Pancreas (tissue), 10 donors: ENCODE measurements at places on chromosomes 11 and 22.

GRCh38 chr22:27572278-27572666 is 229.3 kb downstream of the MN1 start:
- DNase-seq = no peak
- H3K36me3 ChIP-seq = no peaks in the 10 kb centered on the region
- no peak overlapping the region for H3K4me3 ChIP-seq
- no peaks in the 10 kb centered on the region for H3K27me3 ChIP-seq

DNA sequence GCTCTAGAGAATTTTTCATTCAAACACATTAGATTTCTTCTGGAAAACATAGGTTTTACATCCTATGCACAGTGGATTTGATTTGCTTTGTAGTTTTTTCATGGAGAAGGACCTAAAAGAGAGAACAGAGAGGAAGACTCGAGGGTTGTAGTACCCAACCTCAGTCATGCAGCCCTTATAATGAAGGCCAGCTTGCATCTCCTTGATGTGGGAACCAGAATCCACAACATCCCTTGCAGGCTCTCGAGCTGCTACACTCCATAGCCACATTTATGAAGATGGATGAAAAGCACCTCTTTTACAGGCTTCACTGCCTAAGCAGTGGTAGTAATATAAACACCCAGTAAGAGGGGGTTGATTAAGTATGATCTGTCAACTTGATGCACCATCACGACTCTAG is 9.5 kb upstream of the OR5B12 start:
- no peaks in the 10 kb centered on the region for H3K27me3 ChIP-seq
- no peak overlapping the region for H3K4me3 ChIP-seq
- no peak for DNase-seq
- H3K27ac ChIP-seq = no peak overlapping the region
- H3K36me3 ChIP-seq = no peaks in the 10 kb centered on the region

DNA sequence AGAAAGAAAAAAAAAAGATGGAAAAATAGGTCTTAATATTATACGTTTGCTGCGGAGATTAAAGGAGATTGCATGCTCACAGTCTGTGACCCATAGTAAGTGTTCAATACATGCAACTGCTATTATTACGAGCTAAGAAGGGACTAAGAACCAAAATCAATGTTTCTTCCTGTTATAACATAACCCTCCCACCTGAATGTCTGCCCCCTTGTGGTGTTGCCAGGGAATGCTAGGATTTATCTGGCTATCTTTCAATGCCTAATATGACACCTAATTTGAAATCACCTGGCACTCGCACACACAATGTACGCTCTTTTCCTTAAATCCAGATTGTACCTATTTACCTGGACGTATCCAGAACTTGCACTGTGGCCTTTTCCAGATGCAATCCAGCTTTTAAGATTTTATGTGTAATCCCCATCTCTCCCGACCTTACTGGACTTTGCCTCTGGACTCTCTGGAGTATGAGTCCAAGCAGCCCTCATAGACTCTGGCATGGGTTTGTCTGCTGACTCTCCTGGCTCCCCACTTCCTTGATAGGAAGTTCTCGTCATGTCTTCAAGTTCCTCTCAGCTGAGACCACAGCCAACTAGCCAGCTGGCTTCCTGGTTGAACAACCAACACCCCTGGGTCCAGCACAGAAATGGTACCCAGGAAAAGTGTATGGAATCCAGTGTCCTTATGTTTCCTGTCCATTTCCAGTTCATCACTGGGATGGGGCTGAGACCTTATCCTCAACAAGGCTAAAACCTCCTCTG is 151.5 kb downstream of the CCDC34 start:
- no peak for DNase-seq
- H3K27ac ChIP-seq = no peak overlapping the region
- no peaks in the 10 kb centered on the region for H3K36me3 ChIP-seq
- no peak overlapping the region for H3K4me3 ChIP-seq
- H3K4me1 ChIP-seq = peaks cover 15% of the 10 kb centered on the region

DNA sequence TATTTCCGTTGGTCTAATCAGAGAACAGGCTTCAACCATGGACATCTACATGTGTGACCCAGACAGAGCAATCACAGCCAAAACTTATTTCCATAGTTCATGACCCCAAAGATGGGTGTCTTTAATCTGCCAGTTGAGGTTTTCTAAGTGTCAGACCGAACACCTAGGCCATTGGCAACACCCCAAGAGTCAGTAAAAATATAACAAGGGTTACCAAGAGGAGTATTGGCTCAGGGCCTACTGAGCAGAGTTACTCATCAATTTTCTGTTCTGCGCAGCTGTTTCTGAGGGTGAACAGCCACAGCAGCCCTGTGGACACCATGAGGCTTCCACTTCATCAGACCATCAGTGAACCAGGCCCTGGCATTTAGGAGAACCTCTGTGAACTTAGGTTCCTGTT is 18.8 kb downstream of the GUCD1 start:
- no peak overlapping the region for H3K27ac ChIP-seq
- peaks cover 4% of the 10 kb centered on the region for H3K36me3 ChIP-seq
- H3K4me1 ChIP-seq = peaks cover 14% of the 10 kb centered on the region
- no peaks in the 10 kb centered on the region for H3K27me3 ChIP-seq
- H3K4me3 ChIP-seq = no peak overlapping the region

- H3K36me3 ChIP-seq = no peaks in the 10 kb centered on the region
- no peak overlapping the region for H3K27ac ChIP-seq
- no peaks in the 10 kb centered on the region for H3K4me1 ChIP-seq
- H3K27me3 ChIP-seq = no peaks in the 10 kb centered on the region
- no peak overlapping the region for H3K4me3 ChIP-seq
Measured at GRCh38 chr22:29442976-29443375, 4.6 kb downstream of the RFPL1 start.

- no peaks in the 10 kb centered on the region for H3K4me1 ChIP-seq
- no peaks in the 10 kb centered on the region for H3K27me3 ChIP-seq
- H3K27ac ChIP-seq = no peak overlapping the region
- H3K4me3 ChIP-seq = no peak overlapping the region
Measured at GRCh38 chr11:92482492-92483060, 258.0 kb downstream of the FAT3 start.

- H3K4me1 ChIP-seq = no peaks in the 10 kb centered on the region
- DNase-seq = no peak
- H3K27ac ChIP-seq = no peak overlapping the region
- no peaks in the 10 kb centered on the region for H3K27me3 ChIP-seq
- H3K4me3 ChIP-seq = no peak overlapping the region
Measured at GRCh38 chr22:37172266-37173245, 15.5 kb downstream of the C1QTNF6 start.

GRCh38 chr22:30434843-30435242 is 9.3 kb downstream of the MTFP1 start:
- H3K4me1 ChIP-seq = no peaks in the 10 kb centered on the region
- no peaks in the 10 kb centered on the region for H3K36me3 ChIP-seq
- DNase-seq = no peak
- H3K4me3 ChIP-seq = no peak overlapping the region
- H3K27me3 ChIP-seq = no peaks in the 10 kb centered on the region
- H3K27ac ChIP-seq = no peak overlapping the region

- H3K4me1 ChIP-seq = no peaks in the 10 kb centered on the region
- H3K36me3 ChIP-seq = no peaks in the 10 kb centered on the region
- H3K27me3 ChIP-seq = no peaks in the 10 kb centered on the region
Measured at GRCh38 chr11:79794057-79794456, 353.2 kb upstream of the TENM4 start.

DNA sequence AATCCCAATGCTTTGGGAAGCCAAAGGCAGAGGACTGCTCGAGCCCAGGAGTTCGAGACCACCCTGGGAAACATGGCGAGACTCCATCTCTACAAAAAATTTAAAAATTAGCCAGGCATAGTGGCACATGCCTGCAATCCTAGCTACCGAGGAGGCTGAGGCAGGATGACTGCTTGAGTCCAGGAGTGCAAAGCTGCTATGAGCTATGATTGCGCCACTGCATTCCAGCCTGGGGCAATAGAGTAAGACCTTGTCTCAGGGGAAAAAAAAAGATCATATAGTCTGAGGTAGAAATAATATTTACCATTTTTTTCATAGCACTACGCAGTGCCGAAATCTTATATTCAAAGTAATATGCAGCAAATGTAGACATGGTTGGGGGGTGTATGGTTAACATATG is 47.8 kb downstream of the MRTFA start:
- no peak overlapping the region for H3K4me3 ChIP-seq
- H3K27ac ChIP-seq = no peak overlapping the region
- H3K4me1 ChIP-seq = peaks cover 7% of the 10 kb centered on the region
- no peaks in the 10 kb centered on the region for H3K27me3 ChIP-seq
- no peaks in the 10 kb centered on the region for H3K36me3 ChIP-seq

GRCh38 chr11:35303596-35304385 is 115.6 kb downstream of the SLC1A2 start:
- no peak overlapping the region for H3K27ac ChIP-seq
- H3K27me3 ChIP-seq = no peaks in the 10 kb centered on the region
- no peak overlapping the region for H3K4me3 ChIP-seq
- DNase-seq = no peak
- H3K36me3 ChIP-seq = peaks cover 4% of the 10 kb centered on the region
- peaks cover 31% of the 10 kb centered on the region for H3K4me1 ChIP-seq

DNA sequence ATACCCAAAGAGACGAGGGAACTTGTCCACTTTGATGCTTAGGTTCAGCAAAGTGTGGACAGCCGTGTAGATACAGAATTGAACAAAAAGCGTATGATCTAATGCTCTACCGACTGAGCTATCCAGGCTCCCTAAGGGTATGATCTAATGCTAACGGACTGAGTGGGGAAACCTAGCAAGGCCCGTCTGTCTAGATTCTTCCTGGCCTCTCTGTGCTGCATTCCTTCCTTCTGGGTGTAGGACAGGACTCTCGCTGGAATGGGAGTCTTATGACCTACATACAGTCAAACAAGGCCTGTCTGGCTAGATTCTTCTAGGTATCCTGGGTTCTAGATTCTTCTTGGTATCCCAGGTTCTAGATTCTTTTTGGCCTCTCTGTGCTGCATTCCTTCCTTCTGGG is 8.4 kb upstream of the SLC15A3 start:
- H3K27me3 ChIP-seq = no peaks in the 10 kb centered on the region
- H3K27ac ChIP-seq = no peak overlapping the region
- no peak overlapping the region for H3K4me3 ChIP-seq
- no peaks in the 10 kb centered on the region for H3K36me3 ChIP-seq
- no peaks in the 10 kb centered on the region for H3K4me1 ChIP-seq

- H3K4me3 ChIP-seq = no peak overlapping the region
- no peak for DNase-seq
- H3K27ac ChIP-seq = no peak overlapping the region
- H3K4me1 ChIP-seq = peaks cover 7% of the 10 kb centered on the region
- no peaks in the 10 kb centered on the region for H3K36me3 ChIP-seq
Measured at GRCh38 chr22:29700900-29701154, 19.0 kb upstream of the CABP7 start.

GRCh38 chr11:29641201-29641600 is 375.6 kb downstream of the KCNA4 start:
- no peak overlapping the region for H3K4me3 ChIP-seq
- H3K4me1 ChIP-seq = no peaks in the 10 kb centered on the region
- no peak for DNase-seq
- no peaks in the 10 kb centered on the region for H3K36me3 ChIP-seq
- no peak overlapping the region for H3K27ac ChIP-seq

DNA sequence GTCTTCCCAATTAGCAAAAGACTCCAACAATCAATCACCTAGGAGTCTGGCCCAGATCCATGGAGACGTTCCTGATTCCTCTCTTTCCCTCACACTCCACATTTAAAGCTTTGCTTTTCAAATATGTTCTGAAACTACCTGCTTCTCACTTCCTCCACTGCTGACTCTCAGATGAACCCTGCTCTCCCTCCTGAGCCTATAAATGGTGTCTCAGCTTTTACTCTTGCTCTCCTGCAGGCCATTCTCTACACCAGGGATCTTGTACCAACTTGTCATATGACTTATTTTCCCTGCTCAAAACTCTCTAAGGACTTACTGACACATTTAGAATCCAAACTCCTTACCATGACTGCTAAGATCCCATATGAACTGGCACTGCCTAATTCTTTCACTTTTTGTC is 138.4 kb upstream of the DDI1 start:
- no peaks in the 10 kb centered on the region for H3K27me3 ChIP-seq
- H3K27ac ChIP-seq = no peak overlapping the region
- no peak overlapping the region for H3K4me3 ChIP-seq
- no peaks in the 10 kb centered on the region for H3K36me3 ChIP-seq

GRCh38 chr11:43709689-43710088 is 29.2 kb downstream of the HSD17B12 start:
- no peaks in the 10 kb centered on the region for H3K36me3 ChIP-seq
- H3K4me3 ChIP-seq = no peak overlapping the region
- DNase-seq = no peak
- no peak overlapping the region for H3K27ac ChIP-seq
- no peaks in the 10 kb centered on the region for H3K27me3 ChIP-seq

DNA sequence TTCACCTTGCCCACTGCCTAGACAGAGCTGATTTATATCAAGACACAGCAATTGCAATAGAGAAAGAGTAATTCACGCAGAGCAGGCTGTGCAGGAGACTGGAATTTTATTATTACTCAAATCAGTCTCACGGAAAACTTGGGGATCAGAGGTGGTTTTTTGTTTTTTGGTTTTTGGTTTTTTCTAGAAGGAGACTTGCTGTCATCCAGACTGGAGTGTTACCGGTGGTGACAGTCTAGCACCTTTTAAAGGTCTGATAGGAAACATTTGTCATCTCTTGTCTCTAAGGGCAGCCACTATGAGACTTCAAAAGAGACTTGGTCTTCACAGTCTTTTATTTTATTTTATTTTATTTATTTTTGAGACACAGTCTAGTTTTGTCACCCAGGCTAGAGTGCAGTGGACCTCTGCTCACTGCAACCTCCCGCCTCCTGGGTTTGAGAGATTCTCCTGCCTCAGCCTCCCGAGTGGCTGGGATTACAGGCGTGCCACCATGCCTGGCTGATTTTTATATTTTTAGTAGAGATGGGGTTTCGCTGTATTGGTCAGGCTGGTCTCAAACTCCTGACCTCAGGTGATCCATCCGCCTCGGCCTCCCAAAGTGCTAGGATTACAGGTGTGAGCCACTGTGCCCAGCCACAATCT is 19.1 kb downstream of the APOBEC3H start:
- no peaks in the 10 kb centered on the region for H3K36me3 ChIP-seq
- no peaks in the 10 kb centered on the region for H3K4me1 ChIP-seq
- H3K27ac ChIP-seq = no peak overlapping the region
- peaks cover 3% of the 10 kb centered on the region for H3K27me3 ChIP-seq
- DNase-seq = no peak

DNA sequence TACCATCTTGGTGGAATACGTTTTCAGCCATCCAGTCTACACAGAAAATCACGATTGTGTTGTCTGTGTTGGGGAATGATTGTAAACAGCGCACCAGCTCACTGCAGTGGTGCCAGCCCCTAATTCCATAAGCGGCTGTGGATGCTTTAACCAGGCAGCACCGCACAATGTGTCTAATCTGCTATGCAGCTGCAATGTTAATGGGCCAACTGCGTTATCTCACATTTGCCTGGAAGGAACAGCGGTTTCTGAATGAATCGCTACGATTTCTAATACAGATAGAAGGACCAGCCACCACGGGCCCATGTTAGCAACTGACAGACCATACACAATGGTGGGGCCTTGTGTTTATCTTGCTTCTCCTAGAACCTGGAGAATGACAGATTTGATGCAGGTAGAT is 384.5 kb upstream of the KIRREL3 start:
- no peaks in the 10 kb centered on the region for H3K27me3 ChIP-seq
- no peak for DNase-seq
